Tongue (tissue), 3 donors: ENCODE measurements at places on chromosomes 12 and 14. TPM values are rescaled to one million over a fixed set of nuclear protein-coding genes. Genes with fewer than 3 reads are reported as not detected.

RNASE7 gene
- 1.2 TPM for total RNA-seq

HOTAIR gene
- not detected for total RNA-seq

NEUROD4 gene
- not detected for total RNA-seq

MYF5 gene
- total RNA-seq, result 48.5 TPM

PRH2 gene
- 335 TPM for total RNA-seq

NYNRIN gene
- 35.1 TPM for total RNA-seq

SERPINA10 gene
- total RNA-seq, result not detected

DDN gene
- 2.4 TPM for total RNA-seq
